ENCODE measurements at places on chromosomes 13 and 19. TPM values are rescaled to one million over a fixed set of nuclear protein-coding genes. Genes with fewer than 3 reads are reported as not detected.
A peak's percentile ranks its signal among the peaks of the same experiment; 100 is the strongest.

DNA sequence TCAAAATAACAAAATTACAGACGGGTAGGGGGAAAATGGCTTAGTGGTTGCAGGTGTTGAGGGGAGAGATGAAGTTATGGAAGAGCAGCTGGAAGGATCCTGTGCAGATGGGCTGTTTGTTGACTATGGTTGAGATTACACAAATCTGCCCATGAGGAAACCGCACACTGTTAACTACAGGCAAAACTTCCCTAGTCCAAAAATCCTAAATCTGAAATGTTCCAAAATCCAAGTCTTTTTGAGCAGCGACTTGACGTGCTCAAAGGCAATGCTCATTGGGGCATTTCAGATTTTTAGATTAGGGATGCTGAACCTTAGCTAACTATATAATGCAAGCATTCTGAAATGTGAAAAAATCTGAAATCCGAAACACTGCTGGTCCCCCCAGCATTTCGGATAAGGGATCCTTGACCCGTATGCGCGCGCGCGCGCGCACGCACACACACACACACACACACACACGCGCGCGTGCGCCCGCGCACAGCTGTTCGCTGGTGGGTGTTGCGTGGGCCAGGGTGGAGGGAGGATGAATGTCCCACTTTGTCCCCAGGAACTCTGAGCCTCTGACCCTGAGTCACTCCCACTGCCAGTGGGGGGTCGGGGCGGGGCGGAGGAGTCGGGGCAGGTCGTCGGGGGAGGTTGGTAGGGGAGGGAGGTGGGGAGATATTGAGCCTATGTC, 6.8 kb downstream of the F2RL3 start:
- no peak for DNase-seq

DNA sequence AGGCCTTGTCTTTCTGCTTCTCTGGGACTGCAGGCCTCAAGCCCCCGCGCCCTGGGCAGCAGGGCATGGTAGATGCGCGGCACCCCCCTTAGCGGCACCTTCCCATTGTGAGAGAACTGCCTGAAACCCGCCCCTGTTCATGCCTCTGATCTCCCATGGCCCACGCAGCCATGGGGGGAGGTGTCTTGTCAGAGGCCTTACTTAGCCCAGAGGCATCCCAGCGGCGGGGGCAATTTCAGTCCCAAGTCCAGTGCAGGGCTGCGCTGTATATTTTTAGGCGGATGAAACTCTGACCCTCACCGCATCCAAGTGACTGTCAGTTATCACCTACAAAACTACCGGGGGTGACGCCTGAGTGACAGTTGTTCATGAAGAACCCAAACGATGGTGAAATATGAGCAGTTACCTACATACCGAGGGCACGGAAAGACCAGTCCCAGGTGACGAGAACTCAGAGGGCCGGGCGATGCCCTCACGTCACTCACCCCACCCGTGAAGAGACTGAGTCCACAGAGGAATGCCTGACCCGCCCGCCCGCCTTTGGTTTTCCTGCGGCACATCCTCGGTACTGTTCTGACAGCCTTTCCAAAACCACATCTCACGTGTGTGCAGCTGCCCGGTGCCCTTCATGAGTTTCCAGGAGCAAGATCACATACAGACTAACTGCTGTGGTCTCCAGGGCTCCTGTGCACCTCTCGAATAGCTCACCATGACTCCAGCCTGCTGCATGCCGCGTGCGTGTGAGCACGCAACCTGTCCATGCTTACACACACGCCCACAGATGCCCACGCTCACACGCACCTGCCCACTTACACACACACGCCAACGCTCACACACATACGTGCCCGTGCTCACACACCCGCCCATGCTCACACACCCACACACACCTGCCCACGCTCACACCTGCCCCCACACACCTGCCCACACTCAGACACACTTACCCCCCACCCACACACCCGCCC, 14.4 kb downstream of the IL17D start:
- no peak for DNase-seq

GRCh38 chr19:47498561-47498960, 14.5 kb upstream of the KPTN start:
- DNase-seq: no peak

- no peak for DNase-seq
Observed at GRCh38 chr13:108083056-108083455, 132.3 kb downstream of the LIG4 start.

DNA sequence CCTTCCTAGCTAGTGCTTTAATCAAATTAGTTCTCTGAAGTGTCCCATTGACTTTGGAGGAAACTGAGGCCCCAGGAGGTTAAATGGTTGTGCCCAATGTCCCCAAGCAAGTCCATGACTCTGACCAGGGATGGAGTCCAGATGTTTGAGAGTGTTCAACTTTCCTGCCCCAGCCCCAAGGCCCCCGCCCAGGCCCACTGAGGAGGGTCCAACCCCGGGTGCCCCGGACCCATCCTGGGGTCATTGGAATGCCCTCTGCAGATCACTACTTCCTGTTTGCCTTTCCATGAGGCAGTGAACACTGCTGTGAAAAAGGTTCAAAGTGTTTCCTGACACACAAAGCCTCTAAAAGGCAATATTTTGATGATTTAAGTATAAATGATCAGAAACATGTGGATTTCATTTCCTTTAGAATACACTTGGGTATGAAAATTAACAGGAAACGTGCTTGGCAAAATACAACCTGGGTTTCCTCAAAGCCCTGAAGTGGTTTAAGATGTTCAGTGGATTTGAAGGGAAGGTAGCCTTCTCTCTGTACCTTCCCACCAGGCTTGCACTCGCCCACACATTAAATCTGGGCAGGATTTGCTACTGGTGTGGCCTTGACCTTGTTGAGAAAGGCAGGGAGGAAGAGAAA, 335.7 kb downstream of the TSHZ3 start:
- no peak for DNase-seq

GRCh38 chr19:47225746-47226425, 5.1 kb downstream of the BBC3 start:
- peak; percentile 98 for DNase-seq

GRCh38 chr19:5623397-5624017, 624 bp downstream of the SAFB start:
- DNase-seq: no peak

GRCh38 chr13:106382534-106382933, 152.9 kb downstream of the EFNB2 start:
- no peak for DNase-seq

DNA sequence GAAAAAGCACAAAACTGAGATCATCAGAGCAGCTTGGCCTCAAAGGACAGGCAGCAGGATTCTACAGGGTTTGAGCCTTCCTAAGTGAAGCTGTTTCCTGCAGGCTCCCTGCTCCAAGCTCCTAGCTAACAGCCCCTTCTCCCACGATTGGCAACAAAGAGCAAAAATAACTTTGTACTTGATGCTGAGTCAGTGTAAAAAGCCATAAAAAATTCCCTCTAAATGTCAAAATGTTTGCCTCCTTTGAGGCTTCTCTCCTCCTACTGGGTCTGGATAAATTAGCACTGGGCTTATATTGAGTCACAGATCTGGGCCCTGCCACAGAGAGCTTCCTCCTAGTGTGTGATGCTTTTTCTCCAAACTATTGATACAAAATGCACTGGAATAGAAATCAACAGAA, 153.3 kb downstream of the TNFRSF19 start:
- no peak for DNase-seq

DNA sequence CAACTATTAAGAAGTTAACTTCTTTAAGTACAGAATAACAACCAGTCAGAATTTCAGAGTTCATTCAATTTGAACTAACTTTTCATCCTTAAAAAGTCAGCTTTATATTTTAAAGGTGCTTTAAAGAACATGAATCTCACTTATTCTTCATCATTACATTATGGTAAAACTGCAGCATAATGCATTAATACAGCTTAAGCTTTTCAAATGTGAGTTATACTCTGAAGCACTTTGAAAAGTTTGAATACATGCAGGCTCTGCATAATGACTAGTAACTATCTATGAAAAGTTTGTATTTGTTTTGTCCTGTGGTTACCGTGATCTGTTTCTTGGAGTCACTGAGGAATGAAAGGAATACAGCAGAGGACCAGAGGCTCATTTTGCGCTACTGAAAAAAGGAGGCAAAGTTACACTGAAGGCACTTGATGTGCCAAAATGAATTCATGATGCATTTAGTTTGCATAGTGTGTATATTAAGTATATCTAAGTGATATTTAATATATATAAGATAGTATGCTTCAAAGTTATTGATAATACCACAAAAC, 4.1 kb downstream of the PCDH17 start:
- no peak for DNase-seq

- no peak for DNase-seq
Observed at GRCh38 chr19:28706693-28707092, 506.3 kb downstream of the UQCRFS1 start.

GRCh38 chr13:46964789-46965527, 68.1 kb upstream of the HTR2A start:
- DNase-seq: no peak

DNA sequence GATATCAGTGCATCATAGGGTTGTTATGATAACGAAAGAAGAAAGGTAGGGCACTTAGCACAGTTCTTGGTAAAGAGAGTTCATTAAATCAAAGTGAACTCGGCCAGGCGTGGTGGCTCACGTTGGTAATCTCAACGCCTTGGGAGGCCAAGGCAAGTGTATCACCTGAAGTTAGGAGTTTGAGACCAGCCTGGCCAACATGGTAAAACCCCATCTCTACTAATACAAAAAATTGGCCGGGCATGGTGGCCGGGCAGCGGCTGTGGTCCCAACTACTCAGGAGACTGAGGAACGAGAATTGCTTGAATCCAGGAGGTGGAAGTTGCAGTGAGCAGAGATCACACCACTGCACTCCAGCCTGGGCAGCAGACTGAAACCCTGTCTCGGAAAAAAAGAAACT, 19.1 kb downstream of the PSPC1 start:
- DNase-seq: no peak

DNA sequence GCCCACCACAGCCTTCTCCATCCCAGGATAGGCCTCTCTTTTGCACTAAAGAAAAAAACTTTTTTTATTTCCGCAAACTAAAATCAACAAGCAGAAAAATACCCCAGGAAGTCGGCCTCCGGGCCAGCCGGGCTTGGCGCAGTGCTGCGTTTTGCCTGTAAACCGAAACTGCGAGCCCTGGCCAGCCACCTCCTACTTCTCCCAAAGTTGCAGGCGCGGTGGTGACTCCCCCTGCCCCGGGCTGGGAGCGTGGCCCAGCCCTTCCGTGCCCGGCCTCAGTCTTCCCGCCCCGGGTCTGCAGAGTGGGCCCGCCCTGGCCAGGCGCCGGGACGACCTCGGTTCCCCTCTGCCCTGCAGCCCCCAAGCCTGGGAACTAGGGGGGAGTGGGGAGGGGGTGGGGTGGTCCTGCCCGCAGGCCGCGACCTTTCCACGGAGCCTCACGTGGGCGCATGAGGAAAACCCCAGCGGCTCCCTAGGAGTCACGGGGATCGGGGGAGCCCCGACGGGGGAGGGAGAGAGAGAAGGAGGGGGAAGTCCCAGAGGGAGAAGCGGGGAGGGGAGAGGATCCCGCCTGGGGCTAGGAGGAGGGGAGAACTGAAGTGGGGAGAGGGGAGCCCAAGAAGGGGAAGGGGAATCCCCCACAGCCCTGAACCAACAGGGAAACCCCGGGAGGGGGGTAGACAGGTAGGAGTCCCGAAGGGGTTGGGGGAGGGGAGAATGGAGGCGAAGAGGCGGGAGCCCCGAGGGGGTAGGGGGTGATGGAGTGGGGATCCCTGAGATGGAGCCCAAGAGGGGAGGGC, 3.0 kb downstream of the GADD45B start:
- DNase-seq: peak; percentile 80

- DNase-seq: no peak
Observed at GRCh38 chr13:41496420-41497234, 39.3 kb downstream of the RGCC start.

- no peak for DNase-seq
Observed at GRCh38 chr19:28929006-28929405, 283.9 kb downstream of the UQCRFS1 start.

- DNase-seq: no peak
Observed at GRCh38 chr13:114339857-114340534, 25.7 kb downstream of the CHAMP1 start.

GRCh38 chr13:82739881-82740280, 1142.4 kb downstream of the SLITRK1 start:
- DNase-seq: no peak

DNA sequence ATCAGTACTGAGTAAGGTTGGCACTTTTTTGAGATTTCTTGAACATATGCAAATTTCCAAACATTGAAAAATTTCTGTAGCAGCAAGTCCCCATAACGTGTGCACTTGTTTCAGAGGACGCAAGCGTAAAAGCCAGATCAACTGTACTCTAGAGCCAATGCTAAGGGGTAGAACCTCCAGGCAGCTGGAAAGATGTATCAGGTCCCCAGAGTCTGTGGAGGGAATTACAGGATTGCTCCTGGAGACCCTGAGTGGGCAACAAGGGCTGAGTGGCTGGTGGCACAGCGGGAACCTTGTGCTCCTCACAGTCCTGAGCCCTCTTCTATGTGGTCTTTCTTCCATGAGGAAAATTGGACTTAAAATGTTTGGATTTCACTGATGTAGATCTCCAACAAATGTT, 53.9 kb upstream of the AMER2 start:
- peak; percentile 25 for DNase-seq

DNA sequence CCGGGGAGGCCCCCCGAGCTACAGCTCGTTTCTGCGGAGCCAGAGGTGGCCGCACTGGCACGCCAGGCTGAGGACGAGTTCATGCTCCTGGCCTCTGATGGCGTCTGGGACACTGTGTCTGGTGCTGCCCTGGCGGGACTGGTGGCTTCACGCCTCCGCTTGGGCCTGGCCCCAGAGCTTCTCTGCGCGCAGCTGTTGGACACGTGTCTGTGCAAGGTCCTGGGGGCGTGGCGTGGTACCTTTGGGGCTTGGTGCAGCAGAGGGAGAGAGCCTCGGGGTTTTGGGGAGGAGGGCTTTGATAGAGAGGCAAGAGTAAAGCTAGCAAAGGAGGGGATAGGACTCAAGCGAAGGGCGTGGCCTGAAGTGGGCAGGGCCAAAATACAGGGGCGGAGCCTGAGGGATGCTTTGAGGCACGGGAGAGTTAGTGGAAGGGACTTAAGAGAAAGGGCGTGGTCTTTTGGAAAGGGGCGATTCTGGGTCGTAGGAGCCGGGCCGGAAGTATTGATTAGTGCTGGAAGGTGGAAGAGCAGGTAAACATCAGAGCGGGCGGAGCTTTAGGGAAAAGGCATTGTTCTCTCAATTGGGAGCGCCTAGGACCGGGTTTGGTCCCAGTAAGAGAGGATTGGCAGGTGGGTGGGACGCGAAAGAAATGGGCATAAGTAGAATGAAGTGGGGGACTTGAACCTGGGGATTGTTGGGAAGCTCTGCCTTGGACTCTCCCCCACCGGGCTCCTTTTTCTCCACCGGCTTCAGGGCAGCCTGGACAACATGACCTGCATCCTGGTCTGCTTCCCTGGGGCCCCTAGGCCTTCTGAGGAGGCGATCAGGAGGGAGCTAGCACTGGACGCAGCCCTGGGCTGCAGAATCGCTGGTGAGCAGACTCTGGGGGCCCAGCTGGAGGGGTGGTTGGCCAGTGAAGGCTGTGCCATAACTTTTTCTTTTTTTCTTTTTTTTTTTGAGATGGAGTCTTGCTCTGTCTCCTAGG, 1.2 kb downstream of the PPM1N start:
- peak; percentile 55 for DNase-seq

Gene CUL4A
- 100 TPM for total RNA-seq

Gene OR7A5
- total RNA-seq: 2.9 TPM

Gene ZGLP1
- 2.2 TPM for total RNA-seq

Gene C19orf81
- total RNA-seq: 1.4 TPM

Gene TYROBP
- 25.7 TPM for total RNA-seq

Gene TTYH1
- total RNA-seq: 12.0 TPM

Gene PRODH2
- total RNA-seq: not detected

Gene IL4I1
- total RNA-seq: not detected

Gene TEX26
- total RNA-seq: not detected

Gene CYP4F8
- 16.4 TPM for total RNA-seq

Gene ZNF560
- total RNA-seq: not detected

Gene COX7A1
- 6.5 TPM for total RNA-seq

Gene DKKL1
- not detected for total RNA-seq

Gene TUBB4A
- 3.1 TPM for total RNA-seq

Gene ZNF440
- 27.0 TPM for total RNA-seq
